ENCODE measurements at places on chromosomes 4 and X.
A peak's percentile ranks its signal among the peaks of the same experiment; 100 is the strongest.

DNA sequence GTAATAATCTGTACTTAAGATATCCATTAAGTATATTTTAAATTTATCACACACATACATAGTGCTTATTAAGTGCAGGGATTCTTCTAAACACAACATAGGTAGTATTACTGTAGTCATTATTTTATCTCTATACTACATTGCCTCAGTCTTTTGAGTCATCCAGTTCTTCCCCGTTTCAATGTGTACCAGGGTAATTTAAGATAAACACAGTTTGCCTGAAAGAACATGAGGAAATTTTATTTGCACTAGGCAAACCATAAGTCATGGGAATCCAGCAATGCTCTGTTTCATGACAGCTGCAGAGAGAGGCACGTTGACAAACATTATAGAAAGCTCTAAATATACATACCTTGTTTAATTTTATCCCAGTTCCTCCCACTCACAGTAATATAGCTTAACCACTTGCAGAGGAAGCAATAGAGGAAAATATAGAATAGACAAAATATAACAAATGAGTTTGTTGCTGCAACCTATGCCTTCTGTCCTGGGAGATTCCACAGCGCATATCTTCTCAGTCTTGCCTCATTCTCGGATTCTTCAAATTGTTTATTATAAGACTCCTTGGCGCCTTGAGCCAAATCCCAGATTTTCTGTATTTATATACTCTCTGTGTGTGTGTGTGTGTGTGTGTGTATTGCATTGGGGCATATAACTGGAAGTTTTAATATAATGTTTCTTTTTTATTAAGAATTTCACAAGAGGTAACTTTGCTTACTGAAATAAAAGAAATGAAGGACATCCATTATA lies 258.6 kb downstream of the FAM133A start:
- DNase-seq = no peak

DNA sequence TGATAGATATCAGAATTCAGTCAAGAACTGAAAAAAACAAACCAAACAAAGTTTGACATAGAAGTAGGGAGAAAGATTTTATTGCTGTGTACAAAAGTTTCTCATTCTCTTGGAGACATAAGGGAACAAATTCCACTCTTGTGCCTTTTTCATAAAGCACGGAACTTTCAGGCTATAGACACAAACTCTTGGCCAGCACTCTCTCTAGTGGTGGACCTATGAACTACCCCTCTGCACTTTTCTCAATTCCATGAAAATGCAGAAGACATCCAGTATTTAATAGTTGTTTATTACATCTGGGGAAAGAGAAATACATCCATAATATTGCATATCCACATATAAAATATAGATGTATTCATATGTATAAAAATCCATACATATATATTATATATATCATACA lies 291.6 kb upstream of the HS3ST1 start:
- DNase-seq = no peak

GRCh38 chrX:150842198-150842685 lies 56.2 kb downstream of the CD99L2 start:
- no peak for DNase-seq

- no peak for DNase-seq
Observed at GRCh38 chrX:72029483-72030411, 102.0 kb downstream of the RTL5 start.

GRCh38 chr4:25950461-25951389 lies 36.7 kb downstream of the SMIM20 start:
- no peak for DNase-seq

DNA sequence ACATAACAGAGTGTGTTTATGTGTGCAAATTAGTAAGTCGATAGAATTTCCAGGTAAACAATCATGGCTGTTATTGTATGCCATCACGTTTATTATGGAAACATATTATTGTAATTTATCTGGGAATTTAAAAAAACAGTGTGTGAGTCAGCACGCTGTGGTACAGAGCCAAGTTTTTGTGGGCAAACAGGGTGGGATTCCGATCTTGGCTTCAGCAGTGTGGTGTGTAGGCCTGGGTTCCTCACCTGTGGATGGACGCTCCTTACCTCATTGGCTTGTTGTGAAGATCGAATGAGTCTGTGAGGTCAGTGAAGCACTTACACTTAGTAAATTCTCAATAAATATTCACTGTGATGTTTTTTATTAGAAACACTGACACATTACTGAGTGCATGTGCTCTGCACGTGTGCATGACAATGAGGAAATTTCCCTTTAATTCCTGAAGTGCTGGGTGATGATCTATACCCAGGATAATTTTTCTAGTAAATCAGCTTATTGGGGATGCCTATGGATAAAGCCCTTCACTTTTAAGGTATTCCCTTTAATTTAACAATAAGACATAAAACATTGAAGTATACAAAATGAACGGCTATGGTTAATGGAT lies 36.4 kb downstream of the SLIT2 start:
- DNase-seq = no peak

- DNase-seq = no peak
Observed at GRCh38 chr4:173666-174314, 49.5 kb downstream of the ZNF718 start.

DNA sequence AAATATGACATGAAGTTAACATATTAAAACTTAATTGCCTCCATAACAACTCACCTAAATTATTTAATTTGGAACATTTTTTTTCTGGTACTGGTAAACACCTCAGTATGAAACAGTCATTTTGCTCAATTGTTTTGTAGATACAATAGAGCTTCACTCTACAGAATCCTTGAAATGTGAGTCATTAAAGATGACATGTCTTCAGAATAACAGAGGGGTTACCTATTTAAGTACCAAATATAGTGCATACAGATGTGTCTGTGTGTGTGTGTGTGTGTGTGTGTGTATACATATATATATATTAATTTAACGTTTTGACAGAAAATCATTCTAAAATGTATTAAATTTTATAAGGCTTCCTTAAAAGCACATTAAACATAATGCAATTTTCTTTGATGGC lies 297.6 kb downstream of the INPP4B start:
- no peak for DNase-seq

GRCh38 chrX:150581093-150581775 lies 12.8 kb downstream of the MTM1 start:
- DNase-seq = no peak

GRCh38 chr4:181592221-181592745 lies 650.9 kb upstream of the TENM3 start:
- no peak for DNase-seq

DNA sequence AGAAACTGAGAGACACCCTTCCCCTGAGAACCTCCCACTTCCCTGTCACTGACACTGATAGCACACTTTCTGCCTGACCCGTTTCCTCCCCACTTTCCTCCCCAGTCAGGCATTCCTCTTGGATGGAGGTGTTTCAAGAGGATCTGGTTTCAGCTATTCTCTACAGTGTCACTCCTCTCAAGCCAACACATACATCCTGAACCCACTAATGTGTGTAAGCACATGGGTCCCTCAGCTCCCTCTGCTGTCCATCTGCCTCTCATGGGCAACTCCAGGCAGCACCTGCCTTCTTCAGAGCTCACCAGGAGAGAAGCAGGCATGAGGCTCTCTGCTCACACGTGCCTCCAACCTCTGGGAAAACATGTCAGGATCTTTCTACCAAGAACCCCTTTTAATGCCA lies 207.6 kb downstream of the NAF1 start:
- peak; percentile 4 for DNase-seq

DNA sequence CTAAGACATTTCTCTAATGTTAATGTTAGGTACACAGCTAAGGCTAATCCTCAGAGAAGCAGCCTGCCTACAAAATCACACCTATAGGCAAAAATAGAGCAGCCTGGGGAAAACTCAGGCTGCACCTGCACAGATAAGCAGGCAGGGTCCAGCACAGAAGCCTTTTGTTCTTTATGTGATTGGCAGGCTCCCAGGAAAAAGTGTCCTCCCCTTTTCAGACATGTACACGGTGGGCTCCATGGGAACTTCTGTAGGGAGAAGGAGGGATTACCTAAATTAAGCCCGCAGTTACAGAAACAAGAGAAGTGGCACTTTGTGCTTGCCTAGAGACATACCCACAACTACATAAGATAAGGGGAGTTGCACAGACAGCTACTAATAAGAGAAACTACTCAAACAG lies 4.0 kb upstream of the HSPA4L start:
- no peak for DNase-seq

- DNase-seq = no peak
Observed at GRCh38 chrX:44227991-44228390, 115.5 kb downstream of the EFHC2 start.

- no peak for DNase-seq
Observed at GRCh38 chr4:186291256-186291890, 25.4 kb downstream of the F11 start.
